ENCODE measurements at places on chromosomes 11 and 22. TPM values are rescaled to one million over a fixed set of nuclear protein-coding genes. Genes with fewer than 3 reads are reported as not detected.
A peak's percentile ranks its signal among the peaks of the same experiment; 100 is the strongest.

- H3K27ac ChIP-seq = no peak overlapping the region
- DNase-seq = no peak
- no peaks in the 10 kb centered on the region for H3K36me3 ChIP-seq
- no peaks in the 10 kb centered on the region for H3K27me3 ChIP-seq
- H3K4me3 ChIP-seq = no peak overlapping the region
Measured at GRCh38 chr11:43503417-43503816, 144.7 kb downstream of the TTC17 start.

DNA sequence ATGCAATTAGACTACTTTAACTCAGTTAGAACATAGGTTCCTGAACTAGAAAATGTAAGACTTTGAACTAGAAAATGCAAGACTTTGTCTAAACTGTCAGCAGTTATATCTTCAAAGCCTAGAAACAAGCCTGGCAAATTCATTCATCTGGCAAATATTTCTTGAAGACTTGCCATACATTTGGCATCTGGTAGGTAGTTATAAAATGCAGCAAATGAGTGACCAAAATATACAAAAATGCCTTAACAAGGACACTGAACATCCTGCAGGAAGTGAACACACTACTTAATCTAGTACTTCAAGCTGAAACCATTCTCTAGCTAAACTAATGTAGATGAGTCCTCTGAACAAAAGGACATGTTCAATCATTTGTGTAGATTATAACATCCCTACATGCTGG lies 84.7 kb upstream of the SCUBE2 start:
- H3K36me3 ChIP-seq = peaks cover 38% of the 10 kb centered on the region
- H3K4me3 ChIP-seq = no peak overlapping the region
- no peaks in the 10 kb centered on the region for H3K4me1 ChIP-seq
- H3K27ac ChIP-seq = no peak overlapping the region

DNA sequence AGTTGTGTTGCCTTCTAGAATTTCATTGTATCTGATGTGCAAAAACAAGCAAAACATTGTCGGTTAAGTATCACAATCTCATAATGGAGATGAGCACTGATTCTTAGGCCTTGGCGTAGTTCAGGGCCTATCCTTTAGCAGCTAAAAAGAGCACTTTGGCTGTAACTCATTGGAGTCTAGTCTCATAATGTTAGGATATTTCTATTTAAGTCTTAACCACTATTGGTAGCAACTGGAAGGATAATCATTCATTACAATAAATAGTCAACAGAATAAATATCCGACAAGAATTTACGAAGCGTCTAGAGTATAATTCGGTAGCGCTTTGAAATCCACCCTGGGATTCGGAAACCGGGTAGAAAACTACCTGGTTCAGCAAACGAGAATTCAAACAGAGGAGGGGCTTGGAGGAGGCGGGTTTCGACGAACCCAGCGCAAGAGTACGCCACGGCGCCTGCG lies 461 bp upstream of the EED start:
- peaks cover under 1% of the 10 kb centered on the region for H3K27me3 ChIP-seq
- peak; percentile 91 for DNase-seq
- no peak overlapping the region for H3K4me3 ChIP-seq
- no peaks in the 10 kb centered on the region for H3K36me3 ChIP-seq
- H3K4me1 ChIP-seq = peaks cover 21% of the 10 kb centered on the region

Gene RIMBP3B
- 0.08 TPM for polyA plus RNA-seq

Gene KCNK4
- polyA plus RNA-seq = not detected

- no peak for DNase-seq
- H3K4me3 ChIP-seq = no peak overlapping the region
- H3K4me1 ChIP-seq = no peaks in the 10 kb centered on the region
- no peaks in the 10 kb centered on the region for H3K27me3 ChIP-seq
- H3K36me3 ChIP-seq = no peaks in the 10 kb centered on the region
Measured at GRCh38 chr22:38050720-38051119, 6.5 kb upstream of the PICK1 start.
